ENCODE measurements at places on chromosomes 4 and X.

DNA sequence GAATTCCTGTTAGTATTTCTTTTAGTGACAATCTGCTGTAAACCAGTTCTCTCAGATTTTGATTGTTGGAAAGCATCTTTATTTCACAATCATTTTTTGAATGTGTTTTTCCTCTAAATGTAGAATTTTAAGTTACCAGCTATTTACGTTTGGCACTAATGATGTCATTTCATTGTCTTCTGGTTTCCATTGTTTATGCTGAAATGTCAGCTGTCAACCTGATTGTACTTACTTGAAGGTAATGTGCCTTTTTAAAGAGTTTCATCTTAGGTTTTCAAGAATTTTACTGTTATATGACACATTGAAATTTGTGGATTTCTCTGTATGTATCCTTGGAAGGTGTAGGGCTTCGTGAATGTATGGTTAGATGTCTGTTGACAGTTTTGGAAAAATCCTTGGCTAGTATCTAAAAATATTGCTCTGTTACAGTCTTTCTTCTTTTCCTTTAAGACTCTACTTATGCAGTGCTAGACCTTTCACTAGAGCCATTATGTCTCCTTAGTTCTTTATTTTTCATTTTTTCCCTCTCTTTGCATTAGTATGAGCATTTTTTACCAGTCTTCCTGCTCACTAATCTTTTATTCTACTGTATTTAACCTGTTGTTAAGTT lies 30.4 kb downstream of the SMAD1 start:
- no peak for DNase-seq

DNA sequence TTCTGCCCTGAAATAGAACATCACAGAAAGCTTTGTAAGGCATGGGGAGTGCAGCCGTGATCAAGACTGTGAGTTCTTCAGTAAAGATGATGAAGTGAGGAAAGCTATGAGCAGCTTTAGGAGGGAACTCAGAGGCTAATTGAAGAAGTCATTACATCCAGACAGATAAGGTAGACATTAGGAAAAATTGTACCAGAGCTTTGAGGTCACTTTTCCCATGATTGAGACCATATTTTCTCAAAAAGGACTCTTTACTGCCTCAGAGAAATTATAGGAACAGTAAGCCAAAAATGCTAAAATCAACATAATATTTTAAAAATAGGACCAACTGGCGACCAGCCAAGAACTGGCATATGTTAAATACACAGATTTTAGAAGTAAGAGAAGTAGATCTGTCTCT lies 11.2 kb downstream of the CHST7 start:
- DNase-seq = no peak

GRCh38 chr4:100042711-100043110 lies 92.6 kb upstream of the H2AZ1 start:
- DNase-seq = no peak

DNA sequence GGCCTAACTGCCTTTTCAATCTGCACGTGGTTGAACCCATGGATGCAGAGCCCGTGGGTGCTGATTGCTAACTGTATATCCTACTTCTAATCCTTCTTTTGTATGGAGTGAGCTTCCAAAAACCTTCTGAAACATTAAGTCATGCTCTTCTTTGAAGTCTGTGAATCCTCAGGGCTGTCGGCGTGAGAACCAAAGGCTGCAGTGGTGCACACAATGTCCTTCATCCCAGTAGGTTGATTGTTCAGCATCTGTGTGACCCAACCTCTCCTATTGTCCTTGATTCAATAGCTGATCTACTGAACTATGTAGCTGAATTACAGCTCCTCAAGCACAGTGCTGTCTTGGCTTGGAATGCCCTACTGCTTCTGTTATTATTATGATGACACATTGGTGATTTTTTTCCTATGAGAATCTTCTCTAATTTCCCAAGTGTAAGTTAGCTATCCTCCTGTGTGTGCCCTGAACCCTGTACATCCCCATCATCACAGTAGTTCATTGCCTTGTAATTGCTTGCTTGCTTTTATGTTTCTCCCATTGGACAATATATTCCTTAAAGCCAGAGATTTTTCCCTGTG lies 294.6 kb downstream of the TRIML1 start:
- no peak for DNase-seq

DNA sequence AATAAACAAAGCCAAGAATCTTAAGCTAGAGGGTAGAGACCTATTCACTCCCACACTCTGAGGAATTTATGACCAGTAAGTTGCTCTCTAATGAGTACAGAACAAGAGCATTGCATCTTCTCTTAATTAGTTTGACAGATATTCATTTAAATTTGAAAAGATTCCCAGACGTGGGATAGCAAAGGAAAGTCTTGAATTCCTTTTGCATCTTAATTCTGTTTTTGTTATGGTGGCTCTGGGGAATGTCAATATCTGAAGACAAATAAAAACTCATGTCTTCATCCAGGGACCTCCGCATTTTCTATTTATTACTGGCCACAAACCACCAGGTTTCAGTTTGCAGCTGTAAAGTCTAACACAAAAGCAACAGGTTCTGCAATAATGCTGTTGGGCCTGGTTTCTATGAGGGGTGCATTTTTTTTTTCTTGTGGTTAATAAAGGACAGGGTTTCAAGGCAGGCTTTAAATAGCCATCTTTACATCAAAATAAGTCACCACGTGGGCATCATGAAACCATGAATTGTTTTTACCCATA lies 172.3 kb downstream of the SHROOM3 start:
- no peak for DNase-seq

GRCh38 chrX:100939333-100939732 lies 10.6 kb upstream of the XKRX start:
- DNase-seq = no peak

DNA sequence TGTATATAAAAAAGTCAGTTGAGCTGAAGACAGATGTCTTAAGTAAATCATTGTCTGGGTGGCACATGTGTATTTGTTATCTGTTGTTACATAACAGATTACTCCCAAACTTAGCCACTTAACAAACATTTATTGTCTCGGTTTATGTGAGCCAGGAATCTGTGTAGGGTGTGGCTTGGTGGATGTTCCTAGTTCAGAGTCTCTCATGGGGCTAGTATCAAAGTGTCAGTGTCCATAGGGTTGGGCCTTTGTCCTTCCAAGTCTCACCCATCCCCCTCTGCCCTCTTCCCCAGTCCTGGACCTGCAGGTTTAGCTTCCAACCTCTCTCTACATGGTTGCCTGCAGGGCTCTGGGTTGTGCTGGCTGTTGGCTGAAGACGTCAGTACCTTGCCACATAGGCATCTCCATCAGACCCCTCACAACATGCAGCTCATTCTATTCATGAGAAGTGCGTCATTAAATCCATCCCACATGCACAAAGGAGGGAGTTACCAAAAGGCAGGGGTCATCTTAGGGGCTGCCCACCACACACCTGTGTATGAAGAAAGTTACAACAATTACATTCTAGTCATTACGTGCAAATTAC lies 127.5 kb downstream of the HS3ST1 start:
- no peak for DNase-seq

DNA sequence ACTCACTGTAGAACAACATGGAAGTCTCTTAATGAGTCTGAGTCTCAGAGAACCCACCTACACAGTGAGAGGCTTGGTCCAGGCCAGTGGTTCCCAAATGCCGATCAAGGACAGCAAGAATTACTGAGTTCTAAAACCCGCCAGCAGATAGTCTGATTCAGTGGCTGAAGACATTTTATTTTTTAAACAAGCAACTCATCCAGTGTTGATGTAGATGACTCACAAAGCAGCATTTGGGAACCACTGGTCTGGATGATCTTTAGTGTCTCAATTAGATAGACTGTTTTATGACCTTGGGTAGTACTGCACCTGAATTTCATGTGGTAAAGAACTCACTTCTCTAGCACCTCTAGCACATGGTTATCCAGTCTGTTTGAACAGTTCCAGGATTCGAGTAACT lies 193.6 kb downstream of the FBXW7 start:
- no peak for DNase-seq

GRCh38 chr4:79267671-79268070 lies 58.2 kb downstream of the NAA11 start:
- DNase-seq = no peak

- DNase-seq = no peak
Measured at GRCh38 chr4:9894644-9895332, 113.4 kb downstream of the DRD5 start.

GRCh38 chrX:100643956-100644860 lies at the start of gene SRPX2:
Gene SRPX2, plus strand, starts transcription at chrX:100644199. Its CDS starts 2,124 bp downstream, at chrX:100646323.
- no peak for DNase-seq

DNA sequence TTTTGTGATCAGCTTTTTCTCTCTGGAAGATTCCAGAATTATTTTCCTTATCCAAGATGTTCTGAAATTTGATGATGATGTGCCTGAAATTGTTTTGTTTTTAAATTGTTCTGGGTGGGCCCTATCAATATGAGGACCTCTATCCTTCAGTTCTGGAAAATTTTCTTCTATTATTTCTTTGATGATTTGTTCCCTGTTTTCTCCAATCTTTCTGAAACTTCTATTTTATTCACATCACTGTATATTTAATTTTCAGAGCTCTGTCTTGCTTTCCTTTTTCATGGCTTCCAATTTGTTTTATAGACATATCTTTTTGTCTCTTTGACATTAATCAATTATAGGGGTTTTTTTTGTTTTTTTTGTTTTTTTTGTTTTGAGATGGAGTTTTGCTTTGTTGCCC lies 12.2 kb upstream of the FNIP2 start:
- DNase-seq = no peak

GRCh38 chr4:66927937-66928336 lies 617.4 kb downstream of the CENPC start:
- DNase-seq = no peak

All from central memory CD8-positive, alpha-beta T cell (primary cell).